ENCODE measurements at places on chromosomes 13 and 19.
A peak's percentile ranks its signal among the peaks of the same experiment; 100 is the strongest.

DNA sequence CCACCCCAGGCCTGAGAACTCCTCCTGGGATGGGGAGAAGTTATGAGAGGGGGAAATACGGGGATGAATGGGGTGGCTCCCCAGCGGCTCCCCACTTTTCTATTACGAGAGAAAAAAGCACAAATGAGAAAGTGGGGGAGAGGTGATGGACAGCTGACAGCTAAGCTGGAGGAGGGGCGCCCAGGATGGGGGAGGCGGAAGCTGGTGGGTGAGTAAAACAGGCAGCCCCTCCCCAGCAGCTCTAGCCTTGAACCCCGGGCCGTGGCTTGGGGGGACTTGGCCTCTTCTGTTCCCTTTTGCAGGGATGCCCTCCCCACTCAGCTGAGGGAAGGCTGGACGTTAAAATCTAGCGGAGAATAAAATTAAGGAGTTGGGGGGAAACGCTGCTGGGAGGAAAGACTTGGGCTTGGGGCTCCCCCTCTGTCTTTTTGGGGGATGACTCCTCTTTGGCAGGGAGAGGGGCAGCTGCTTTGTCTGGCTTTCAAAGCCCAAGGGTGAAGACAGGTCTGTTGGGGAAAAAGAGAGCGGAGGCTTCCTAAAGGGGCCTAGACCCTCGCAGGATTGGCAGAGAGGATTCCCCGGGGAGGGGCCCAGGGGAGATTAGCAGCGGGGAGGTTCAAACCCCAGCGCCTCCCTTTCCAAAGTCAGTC, 1.4 kb upstream of the SAMD1 start:
- no peak for DNase-seq

DNA sequence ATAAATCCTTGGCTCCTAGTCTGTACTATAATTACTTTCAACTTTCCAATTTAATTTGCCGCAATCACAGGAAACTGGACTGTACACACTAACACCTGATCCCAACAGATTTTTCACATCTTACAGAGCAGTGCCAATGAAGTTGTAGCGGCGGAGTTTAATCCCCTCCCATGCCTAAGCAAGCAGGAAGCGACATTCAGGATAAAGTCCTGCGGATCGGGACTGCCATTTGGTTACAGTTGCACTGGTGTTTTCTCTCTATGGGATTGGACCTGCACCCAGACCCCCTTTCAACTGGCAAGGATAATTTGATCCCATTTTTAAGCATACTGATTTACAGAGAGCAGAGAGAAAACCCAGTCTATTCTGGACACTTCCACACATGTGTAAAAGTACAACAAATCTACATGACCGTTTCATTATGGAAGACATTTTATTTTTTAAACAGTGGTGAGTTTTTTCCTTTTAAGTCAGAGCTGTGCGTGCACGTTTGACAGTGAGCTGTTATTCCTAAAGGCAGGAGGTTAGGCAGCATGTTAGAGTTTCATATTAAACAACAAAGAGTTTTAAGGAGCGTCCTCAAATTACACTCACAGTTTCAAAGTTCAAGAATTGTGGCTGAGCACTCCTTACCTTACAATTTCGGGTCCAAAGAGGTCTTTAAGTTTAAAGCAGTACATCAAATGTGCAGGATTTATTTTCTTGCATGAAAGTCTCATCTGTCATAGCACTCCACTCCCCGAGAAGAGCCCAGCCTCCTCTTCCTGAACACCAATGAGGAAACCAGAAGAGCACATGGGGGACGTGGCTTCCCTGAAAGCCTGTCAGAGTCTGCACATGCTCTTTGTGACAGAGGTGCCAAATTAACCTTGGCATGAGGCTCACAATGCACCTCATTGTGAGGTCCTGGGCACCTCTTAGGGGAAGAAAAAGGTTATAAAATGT, 141.6 kb upstream of the RFC3 start:
- DNase-seq, result peak; percentile 65

DNA sequence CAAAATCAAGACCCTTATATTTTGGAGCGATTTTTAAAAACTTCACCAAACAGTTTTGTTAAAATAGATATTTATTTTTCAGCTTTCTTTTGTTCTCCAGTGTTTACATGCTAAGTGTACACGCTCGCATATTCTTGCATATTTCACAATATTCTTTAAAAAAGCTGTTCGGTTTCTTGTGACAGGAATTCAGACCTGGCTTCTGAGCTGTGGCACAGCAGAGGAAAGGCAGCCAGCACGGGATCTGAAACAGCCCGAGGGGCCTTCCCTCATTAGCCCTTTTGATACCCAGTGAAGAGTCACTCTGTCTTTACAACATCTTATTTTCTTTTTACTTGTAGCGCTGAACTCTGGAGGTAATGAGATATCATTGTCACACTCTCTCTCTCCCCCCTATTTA, 234.0 kb downstream of the B3GLCT start:
- DNase-seq, result no peak

GRCh38 chr19:19205416-19206410, 2.5 kb upstream of the NR2C2AP start:
- no peak for DNase-seq

DNA sequence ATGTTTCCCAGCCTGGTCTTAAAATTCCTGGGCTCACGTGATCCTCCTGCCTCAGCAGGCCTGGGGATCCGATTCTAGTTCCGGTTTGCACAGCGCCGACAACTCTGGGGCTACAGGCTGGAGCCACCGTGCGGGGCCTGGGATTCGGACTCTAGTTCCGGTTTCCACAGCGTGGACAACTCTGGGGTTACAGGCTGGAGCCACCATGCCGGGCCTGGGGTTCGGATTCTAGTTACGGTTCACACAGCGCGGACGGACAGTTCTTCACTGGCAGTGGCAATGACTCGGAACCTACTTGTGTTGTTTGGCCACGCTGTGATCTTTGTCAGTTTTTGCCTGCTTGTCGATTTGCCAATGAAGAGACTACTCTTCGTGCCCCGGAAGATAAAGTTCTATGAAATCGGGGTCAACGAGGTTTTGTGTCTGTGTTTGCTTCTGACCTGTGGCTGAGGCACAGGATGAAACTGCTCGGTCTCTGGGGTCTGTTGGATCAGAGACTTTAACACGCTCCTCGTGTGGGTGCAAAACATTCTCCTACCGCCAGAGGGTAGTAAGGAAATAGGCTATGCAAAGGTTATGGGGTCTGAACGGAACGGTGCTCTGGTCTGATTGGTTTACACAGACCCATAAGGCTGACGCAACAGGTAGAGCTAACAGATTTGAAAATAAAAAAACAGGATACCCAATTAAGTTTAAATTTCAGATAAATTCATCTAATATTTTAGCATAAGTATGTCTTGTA, 12.1 kb upstream of the ZSCAN1 start:
- DNase-seq, result peak; percentile 70

- no peak for DNase-seq
Observed at GRCh38 chr19:3710265-3710812, 2.2 kb downstream of the TJP3 start.

DNA sequence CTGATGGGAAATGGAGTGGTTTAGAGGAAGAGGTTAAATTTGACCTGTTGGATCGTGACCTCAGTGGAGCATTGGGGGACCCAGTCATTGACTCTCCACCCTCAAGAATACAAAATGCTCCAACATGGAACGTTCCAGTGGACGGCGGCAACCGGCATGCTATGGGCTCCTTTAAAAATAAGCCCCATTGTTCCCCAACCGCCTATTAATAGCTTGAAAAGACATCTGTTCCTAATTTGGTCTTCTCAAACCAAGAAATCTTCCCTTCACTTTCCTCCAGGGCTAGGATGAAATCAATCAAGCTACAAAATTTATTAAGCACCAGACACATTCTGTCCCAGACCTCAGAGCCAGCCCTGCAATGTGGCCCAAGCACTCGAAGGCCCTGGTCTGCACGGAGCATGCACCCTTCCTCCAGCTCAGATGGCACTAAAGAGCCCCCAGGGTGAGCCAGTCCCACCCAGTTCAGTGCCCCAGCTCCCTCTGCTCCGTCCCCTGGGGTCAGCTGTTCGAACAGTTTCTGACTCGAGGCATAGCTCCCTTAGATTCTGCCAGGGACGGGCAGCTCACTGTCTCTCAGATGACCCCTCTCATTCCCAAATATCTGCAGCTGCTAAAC, 22.5 kb upstream of the VSTM2B start:
- DNase-seq, result no peak

DNA sequence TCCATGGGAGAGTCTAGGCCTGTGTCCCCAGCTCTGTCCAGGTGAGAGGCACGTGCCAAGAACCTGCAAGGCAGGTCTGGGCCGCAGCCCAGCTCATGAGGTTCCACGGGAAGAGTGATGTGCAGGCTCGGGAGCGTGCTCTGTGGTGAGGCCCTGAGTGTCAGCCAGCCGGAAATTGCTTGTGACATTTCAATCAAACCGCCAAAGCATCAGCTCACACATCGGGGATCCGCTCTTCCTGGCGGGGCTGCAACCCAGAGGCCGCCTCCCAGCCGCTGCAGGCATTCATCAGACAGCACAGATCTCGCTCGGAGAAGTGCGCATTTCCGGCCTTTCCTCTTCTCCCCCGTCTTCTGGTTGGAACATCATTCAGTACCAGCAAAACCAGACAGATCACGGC, 109.3 kb downstream of the KDM4B start:
- no peak for DNase-seq

GRCh38 chr13:96428911-96429310, 339.0 kb downstream of the HS6ST3 start:
- DNase-seq, result no peak

- no peak for DNase-seq
Observed at GRCh38 chr13:20170921-20171320, 10.1 kb upstream of the GJA3 start.

DNA sequence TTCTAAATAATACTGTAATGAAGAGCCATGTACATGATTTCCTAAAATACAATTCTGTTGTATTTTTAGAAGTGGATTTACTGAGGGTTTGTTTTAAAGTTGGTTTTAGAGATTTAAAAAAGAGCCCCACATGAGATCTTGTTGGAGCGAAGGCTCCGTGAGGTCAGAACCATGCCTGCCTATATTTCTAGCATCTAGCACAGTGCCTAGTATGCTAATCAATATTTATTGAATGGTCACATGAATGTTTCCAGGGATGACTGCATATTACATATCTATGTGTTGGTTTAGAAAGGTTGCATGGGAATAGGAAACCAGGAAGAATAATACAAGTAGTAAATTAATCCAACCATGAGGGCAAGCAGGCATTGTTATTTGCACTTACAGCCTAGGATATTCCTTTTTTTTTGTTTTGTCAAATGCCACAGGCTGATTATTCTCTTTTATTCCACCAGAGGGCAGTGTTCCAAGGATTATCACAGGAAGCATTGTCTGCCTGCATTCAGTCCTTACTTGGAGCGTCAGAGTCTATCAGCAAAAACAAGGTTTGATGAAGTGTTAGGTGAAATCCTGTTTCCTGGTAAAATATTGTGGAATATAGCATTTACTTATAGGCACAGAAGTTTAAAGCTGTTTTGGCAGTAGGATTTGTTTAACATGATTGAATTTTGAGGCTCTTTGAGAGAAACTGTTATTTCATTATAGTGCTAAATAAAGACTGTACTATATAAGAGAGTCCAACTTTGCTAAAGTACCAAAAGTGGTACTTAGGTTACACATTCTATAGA, 46.8 kb downstream of the COG3 start:
- DNase-seq, result peak; percentile 33

- DNase-seq, result no peak
Observed at GRCh38 chr13:26946684-26947343, 186.2 kb upstream of the GPR12 start.

DNA sequence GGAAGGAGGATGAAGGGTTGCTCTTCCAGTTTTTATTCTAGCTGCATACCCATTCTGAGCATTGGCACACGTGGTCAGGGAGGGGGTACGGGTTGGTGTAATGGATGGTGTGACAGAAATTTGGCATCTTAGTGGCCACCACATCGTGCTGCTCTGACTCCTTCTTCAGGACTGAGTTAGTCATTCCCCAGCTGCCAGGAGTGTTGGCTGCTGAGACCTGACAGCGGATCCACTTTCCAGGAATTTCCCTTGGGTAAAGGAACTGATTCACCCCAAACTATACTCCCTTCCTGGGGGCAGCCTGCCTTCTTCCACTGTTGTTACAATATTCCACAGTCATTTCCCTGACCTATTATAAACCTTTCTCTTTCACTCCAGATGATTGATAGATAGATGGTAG, 595.5 kb upstream of the KLHL1 start:
- no peak for DNase-seq

GRCh38 chr13:112953591-112954487, 15.2 kb upstream of the MCF2L start:
- DNase-seq, result no peak

GRCh38 chr13:113762538-113762937, 3.5 kb downstream of the TMEM255B start:
- DNase-seq, result no peak

GRCh38 chr13:33296793-33297425, 11.4 kb upstream of the STARD13 start:
- peak; percentile 22 for DNase-seq

DNA sequence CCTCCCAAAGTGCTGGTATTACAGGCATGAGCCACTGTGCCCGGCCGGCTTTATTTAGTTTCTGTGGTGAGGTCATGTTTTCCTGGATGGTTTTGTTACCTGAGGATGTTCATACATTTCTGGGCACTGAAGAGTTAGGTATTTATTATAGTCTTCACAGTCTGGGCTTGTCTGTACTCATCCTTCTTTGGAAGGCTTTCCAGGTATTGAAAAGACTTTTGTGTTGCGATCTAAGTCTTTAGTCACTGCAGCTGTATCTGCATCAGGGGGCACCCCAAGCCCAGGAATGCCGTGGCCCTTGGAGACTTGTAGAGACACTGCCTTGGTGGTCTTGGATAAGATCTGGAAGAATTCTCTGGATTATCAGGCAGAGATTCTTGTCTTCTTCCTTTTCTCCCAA, 12.8 kb downstream of the BLOC1S3 start:
- no peak for DNase-seq

DNA sequence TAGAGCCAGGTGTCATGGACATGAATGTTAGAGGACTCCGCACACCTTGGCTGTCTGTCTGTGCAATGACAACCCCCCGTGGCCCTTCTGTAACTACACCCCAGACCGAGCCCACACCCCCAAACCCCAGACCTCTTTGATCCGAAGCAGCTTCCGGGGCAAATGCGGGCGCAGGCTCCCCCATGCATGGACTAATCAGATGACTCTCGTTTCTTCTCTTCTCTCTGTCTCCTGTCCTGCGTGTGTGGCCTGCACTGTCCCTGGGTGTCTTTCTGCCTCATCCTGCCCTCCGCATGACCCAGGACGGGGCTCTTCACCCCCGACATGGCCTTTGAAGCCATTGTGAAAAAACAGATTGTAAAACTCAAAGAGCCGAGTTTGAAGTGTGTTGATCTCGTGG, 38.9 kb downstream of the TMED1 start:
- no peak for DNase-seq

DNA sequence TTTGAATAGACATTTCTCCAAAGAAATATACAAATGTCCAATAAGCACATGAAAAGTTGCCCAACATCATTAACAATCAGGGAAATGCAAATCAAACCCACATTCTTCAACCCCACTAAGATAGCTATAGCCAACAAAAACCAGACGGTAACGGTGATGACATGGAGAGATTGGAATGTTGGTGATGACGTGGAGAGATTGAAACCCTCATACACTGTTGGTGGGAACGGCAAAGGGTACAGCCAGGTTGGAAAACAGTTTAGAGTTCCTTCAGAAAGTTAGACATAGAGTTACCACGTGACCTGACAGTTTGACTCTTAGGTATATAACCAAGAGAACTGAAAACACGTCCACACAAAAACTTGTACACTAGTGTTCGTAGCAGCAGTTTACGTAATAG, 48.1 kb downstream of the TNFRSF19 start:
- no peak for DNase-seq

GRCh38 chr13:110280985-110281688, 25.8 kb downstream of the COL4A1 start:
- no peak for DNase-seq

- no peak for DNase-seq
Observed at GRCh38 chr13:111247552-111247951, 72.9 kb upstream of the TEX29 start.

GRCh38 chr13:107568181-107568580, 647.2 kb downstream of the LIG4 start:
- no peak for DNase-seq

Measured in BE2C (cell line).